A172 (cell line): ENCODE measurements at places on chromosomes 5 and 9. TPM values are rescaled to one million over a fixed set of nuclear protein-coding genes. Genes with fewer than 3 reads are reported as not detected.

- DNase-seq: no peak
These were observed 4.8 kb downstream of the IRF1 start for GRCh38 chr5:132485641-132486317.

- no peak for DNase-seq
These were observed 6.7 kb downstream of the SLC4A9 start for GRCh38 chr5:140366589-140367255.

GRCh38 chr5:14142827-14143545 lies at the start of gene TRIO:
Gene TRIO (plus strand): TSS chr5:14143342. CDS start chr5:14143726, 384 bp downstream.
- DNase-seq: peak; percentile 94

The CAMSAP1 gene
- total RNA-seq: 30.7 TPM in 2 replicates

- no peak for DNase-seq
These were observed 6.2 kb downstream of the CACFD1 start for GRCh38 chr9:133465984-133466383.

DNA sequence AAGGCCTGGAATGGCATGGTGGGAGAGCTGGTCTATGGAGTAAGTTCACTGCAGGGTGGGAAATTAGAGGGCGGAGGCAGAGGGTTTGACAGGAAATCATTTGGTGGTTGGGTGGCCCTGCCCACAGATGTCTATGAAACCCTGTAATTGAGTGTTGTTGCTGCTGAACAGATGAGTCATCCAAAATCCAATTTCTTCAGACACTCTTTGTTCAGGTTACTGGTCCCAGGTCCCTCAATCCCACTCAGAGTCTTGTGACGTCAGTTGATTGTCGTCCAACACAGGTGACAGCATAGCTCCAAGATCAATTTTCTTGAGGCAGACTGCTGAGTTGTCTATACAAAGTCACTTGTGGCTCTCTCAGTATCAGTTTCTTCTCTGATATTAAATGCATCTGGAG lies 208.6 kb downstream of the GRIA1 start:
- peak; percentile 45 for DNase-seq

- DNase-seq: no peak
These were observed 172.2 kb upstream of the GRAMD2B start for GRCh38 chr5:126251024-126251423.

The MCIDAS gene
- total RNA-seq: 0.48 and 1.3 TPM in 2 replicates

- no peak for DNase-seq
These were observed 77.2 kb upstream of the OSMR start for GRCh38 chr5:38768412-38769211.

DNA sequence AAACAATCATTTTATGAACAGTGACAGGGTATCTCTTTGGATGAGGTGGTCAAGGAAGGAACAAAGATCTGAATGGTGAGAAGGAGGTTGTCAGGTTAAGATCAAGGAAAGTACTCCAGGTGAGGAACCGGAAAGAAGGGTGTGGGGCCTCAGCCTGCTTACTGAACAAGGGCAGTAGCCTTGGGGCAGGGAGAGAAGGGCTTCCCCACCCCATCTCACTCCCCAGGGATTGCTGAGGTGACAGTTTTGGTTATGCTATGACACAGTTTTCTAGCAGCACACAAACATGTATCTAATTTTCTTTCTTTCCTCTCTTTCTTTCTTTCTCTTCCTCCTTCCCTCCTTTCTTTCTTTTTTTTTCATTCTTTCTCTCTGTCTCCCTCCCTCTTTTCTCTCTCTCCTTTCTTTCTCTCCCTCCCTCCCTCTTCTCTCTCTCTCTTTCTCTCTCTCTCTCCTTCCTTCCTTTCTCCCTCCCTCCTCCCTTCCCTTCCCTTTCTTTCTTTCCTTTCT lies 4.1 kb upstream of the HDHD3 start:
- DNase-seq: no peak

The SNCB gene
- total RNA-seq: 0.10 TPM in 1 of 2 replicates, not detected in the other

DNA sequence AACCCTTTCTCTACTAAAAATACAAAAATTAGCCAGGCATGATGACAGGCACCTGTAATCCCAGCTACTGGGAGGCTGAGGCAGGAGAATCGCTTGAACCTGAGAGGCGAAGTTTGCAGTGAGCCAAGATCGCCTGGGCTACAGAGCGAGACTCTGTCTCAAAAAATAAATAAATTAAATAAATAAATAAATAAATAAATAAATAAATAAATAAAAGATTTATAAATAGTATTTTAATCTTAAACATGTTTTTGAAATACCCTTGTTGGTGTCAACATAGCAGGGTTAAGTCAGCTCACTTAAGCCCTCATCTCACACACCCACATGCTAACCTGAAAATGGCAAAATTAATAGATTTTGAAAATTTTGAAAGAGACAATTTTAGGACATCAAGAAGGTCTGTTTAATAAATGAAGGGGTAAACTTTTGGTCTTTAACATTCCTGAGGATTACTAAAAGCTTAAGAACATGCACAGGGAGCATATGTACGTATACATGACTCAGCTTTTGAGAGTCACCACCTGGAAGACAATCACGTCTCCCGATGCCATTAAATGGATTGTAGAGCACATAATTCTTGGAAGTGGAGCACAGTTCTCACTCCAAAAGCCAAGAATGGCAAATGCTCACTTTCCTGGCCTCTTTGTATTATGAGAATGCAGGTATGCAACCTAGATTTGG lies 202.5 kb downstream of the GDNF start:
- DNase-seq: peak; percentile 36

DNA sequence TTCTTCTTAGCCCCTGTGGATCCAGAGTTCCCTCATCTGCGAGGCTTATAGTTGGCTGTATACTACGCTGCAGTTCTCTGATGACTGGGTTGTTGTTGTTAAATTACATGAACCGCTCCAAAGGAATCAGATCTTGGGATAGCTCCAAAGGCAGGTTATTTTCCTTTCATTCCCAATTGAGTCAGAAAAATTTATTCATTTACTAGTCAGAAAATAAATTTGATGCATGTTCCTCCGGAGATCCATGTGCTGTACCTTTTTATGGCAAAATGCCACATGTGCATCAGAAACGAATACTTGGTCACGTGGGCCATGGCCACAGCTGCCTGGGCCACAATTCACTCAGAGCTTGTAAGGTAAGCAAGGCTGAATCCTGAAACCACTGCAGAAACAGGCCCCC lies 304.0 kb downstream of the NR2F1-AS1 start:
- DNase-seq: no peak

DNA sequence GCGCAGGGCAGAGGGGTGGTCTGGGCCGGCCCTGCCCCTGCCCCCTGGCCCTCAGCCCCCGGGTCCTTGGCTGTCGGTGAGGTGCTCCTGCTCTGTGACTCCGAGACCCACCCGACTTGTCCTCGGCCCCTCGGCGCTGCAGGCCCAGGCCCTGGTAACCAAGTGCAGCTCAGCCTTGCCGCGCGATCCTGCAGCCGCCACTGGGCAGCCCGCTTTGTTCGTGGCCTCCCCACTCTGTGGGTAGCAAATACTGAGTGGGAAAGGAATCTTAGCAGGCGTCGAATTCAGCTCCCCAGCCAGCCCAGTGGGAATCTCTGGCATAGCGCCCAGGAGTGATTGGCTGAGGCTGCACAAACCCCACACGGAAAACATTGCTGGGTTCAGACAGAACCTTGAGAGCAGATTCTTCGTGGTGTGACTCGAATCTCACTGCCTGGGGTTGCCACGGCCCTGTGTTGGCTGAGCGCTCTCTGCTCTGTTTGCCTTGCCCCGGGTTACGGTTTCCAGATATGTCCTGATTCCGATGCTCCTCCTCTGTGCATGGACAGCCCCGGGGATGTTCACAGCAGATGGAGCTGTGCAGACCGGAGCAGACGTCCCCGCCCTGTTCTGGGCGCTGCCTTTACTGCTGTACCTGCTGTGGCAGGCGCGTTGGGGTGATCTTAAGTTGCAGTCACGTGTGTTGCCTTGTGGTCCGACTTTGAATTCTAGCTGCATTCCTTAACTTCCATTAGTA lies 13.4 kb upstream of the EXOC3 start:
- DNase-seq: no peak

DNA sequence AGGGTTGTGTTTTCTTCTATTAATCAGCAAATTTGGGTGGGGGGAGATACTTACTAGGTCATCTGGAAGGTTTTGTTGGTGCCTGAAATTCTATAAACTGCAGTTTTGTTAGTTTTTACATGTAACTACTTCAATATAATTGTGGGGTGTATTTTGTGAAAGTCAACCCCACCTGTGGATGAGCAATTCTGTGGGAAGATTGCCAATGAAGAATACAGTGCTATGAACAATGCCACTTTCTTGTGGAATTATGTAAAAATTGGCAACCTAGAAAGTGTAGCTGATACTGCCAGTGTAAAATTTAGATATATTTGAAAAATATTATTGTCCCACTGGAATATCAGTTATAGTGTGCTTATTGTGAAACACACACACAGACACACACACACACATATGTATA lies 80.7 kb downstream of the VCAN start:
- no peak for DNase-seq

The ZFP37 gene
- 3.4 and 4.9 TPM in 2 replicates for total RNA-seq

GRCh38 chr5:131396015-131396414 lies 132.2 kb downstream of the CDC42SE2 start:
- no peak for DNase-seq

GRCh38 chr5:173680660-173681242 lies 64.3 kb upstream of the BOD1 start:
- DNase-seq: no peak

The KIF27 gene
- total RNA-seq: 3.1 and 3.3 TPM in 2 replicates

The SLC46A2 gene
- not detected in 2 replicates for total RNA-seq

DNA sequence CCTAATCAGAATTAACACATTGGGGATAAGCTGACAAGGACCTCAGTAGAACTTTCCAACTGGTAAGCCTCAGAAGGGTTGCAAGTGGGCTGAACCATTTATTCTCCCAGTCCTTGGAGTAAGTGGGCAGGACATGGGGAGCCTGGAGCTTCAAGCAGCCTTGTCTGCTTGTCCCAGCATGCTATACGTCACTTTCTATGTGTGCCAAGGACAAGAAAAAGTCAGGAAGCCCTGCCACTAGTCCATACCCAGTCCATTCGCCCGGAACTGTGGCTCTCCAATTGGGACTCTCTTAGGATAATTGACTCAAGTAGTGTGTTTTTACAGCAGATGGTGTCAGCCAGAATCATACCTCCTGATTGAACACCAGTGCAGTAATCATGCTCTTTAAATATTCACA lies 62.6 kb upstream of the FRRS1L start:
- no peak for DNase-seq

- no peak for DNase-seq
These were observed 98.4 kb downstream of the PHF2 start for GRCh38 chr9:93674580-93675335.

GRCh38 chr5:146458894-146459293 lies 11.8 kb downstream of the TCERG1 start:
- no peak for DNase-seq

DNA sequence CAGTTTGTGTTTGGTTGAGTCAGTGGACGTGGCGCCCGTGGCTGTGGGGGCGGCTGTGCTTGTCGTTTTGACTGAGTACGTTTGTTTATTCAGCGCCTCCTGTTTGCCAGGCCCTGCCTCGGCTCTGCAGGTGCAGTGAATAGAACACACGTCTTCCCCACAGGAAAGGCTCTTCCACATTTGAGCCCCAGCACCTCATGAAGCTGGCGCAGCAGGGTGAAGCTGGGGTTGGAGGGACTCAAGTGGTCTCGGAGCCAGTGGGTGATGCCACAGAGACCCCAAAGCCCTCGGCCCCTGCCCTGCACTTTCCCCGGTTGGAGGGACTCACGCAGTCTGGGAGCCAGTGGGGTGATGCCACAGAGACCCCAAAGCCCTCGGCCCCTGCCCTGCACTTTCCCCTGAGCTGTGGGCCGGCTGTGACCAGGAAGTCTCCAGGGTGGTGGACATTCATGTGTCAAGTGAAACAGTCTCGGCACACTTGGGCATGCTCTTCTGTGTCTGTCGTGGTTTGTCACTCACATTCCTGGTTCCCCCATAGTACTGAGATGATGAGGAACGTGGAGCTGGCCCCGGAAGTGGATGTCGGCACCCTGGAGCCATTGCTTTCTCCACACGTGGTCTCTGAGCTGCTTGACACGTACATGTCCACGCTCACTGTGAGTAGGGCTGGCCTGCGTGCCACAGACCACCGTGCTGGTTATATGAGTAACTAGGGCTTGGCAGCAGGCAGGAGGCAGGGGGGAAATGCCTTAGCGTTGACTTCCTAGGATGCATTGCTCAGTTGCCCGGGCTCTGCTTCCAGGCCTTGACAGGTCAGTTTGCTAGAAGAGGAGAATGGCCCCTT lies 13.6 kb downstream of the EXOC3 start:
- no peak for DNase-seq

DNA sequence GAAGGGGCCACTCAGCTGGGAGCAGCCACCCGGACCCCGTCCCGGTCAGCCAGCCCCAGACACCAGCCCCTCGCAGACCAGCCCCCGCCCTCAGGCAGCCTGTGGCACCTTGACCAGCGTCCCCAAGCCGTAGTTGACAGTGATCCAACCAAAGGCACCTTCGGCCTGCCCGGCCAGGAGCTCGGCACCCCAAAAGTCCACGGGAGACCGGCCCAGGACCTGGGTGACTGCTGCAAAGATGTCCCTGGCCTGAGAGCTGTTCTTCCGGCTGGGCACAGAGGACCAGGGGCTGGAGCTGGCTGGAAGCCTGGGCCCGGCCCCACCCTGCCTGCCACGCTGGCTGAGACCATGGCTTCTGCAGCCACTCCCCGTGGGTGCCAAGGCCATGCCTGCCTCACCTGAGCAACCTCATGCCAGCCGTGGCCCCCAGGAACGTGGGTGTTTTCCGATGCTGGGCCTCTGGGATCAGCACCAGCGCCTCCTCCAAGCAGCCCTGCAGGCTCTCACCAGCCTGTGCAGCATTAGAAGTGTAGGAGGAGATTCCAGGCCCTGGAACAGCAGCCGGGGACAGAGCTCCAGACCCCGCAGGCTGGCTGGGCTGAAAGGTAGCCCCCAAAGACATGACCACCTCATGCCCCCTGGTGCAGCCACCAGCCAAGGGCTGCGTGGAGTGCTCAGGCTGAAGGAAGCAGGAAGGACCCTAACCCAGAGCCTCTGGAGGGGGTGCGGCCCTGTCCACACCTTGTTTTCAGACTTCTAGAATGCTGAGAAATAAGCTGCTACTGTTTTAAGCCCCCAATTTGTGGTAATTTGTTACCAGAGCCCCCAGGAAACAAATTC lies 4.2 kb downstream of the ENTPD8 start:
- DNase-seq: no peak

The PCDHAC1 gene
- 0.52 and 0.96 TPM in 2 replicates for total RNA-seq

The EIF4EBP3 gene
- not detected in 2 replicates for total RNA-seq
